Fibroblast of pulmonary artery (primary cell): ENCODE measurements at places on chromosomes 5 and 9.

DNA sequence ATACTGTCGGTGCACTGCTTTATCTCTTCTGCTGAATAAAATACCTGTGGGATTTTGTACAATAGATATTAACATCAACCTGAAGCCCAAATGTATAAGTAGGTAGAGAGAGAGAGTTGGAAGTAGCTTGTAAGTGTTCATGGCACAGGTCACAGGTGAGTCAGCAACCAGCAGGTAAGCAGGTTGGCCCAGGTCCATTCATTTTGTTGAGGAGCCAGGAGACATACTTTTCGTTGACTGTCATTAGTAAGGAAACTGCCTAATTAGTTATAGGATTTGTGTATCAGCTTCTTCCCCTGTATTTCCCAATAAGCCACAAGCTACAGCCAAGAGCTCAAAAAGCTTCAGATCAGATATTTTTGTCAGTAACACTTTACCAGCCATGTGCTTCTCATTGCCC lies 650.8 kb downstream of the IRX1 start:
- no peak for DNase-seq

- no peak for DNase-seq
Observed at GRCh38 chr9:136857581-136858412, 5.7 kb downstream of the MAMDC4 start.

DNA sequence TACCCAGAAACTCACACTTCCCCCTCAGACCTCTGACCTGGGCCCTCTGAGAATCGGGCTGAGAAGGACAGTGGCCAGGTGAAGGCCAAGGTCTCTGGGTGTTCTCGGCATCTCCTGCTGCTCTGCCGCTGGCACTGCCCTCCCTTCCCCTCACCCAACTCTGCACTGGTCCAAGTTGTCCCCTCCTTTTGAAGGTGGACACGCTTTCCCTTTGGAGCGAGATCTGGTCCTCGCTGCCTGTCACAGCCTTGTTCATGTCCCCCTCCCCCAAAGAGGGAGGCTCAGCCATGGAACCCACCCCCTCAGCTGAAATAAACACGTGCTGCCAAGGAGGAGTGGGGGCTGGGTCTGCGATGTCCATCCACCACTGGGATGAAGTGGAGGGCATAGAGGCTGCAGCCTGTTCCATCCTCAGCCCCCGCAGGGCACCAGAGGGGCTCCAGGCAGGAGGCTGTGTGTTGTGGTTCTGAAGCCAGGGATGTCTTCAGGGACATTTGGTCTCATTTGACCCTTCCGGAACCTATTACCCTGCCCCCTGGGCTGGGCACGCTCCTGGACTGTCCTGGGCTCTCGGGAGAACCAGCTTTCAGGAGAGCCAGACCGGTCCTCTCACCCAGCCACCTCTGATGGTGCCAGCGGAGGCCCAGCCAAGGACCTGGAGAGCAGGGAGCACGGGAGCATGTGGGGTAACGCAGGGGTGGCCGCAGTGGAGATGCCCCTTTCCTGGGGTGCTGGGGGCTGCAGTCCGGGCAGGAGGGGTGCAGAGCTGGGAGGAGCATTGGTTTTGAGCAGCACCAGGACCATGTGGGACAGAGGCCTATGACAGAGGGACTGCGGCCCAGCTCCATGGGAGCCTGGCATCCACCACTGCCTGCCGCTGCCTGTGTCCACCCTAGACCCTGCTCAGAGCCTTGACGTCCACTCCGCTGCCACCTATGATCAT lies 4.7 kb upstream of the LCN2 start:
- DNase-seq: no peak

- DNase-seq: peak; percentile 46
Observed at GRCh38 chr5:18314192-18314778, 680.0 kb downstream of the TAF11L14 start.

DNA sequence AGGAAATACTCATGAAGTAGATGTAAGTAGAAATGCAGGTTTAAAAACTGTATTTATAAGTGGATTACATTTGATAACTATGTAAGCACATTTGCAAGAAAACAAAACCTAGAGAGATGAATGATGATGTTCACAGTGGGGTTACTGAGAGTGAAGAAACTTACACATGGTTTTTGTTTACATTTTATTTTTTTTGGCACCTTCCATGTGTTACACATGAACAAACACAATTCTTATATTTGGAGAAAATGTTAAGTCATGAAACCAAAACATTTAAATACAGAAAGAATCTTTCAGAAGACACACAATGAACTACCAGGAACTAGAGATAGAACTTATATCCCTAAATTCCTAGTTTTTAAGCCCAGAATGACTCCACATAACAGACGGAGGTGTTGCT lies 51.5 kb upstream of the SPATA31E1 start:
- no peak for DNase-seq

DNA sequence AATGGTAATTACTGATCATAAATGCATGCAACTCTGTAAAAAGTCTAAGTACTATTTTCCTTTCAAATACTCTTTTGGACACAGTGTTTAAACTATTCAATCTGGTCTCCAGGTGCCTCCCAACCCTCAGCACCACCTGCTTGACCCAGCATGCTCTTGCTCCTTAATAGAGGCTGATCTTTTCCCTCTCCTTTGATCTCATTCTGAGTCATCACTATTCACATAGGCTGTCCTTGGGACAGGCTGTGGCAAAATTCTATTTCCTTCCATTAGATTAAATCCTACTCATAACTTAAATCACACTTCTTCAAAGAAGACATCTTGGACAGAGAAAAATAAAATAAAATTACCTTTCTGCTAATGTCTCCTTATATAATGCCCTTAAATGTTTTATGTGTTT lies 199.4 kb upstream of the ST8SIA4 start:
- no peak for DNase-seq

GRCh38 chr9:614431-614830 lies 227.1 kb upstream of the DMRT1 start:
- DNase-seq: peak; percentile 15

GRCh38 chr5:58681943-58682342 lies 99.1 kb downstream of the RAB3C start:
- DNase-seq: no peak

GRCh38 chr9:20513126-20513913 lies 109.0 kb downstream of the MLLT3 start:
- no peak for DNase-seq

DNA sequence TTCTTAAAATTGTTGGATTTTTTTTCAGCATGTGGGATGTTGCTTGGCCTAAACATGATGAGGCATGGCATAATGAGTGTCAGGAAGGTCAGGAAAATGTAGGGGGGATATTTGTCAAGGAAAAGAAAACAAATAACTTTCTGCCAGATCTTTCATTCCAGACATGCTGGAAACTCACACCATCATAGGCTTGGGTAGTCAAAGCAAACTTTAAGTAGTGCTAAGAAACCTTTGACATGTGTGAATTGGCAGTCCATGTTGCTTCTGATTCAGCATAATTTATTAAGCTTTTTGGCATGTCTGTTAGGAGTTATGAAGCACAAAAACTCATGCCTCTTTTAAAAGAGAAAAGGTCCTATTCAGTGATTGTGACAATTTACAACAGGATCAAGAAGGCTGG lies 61.3 kb upstream of the MTAP start:
- DNase-seq: peak; percentile 31

DNA sequence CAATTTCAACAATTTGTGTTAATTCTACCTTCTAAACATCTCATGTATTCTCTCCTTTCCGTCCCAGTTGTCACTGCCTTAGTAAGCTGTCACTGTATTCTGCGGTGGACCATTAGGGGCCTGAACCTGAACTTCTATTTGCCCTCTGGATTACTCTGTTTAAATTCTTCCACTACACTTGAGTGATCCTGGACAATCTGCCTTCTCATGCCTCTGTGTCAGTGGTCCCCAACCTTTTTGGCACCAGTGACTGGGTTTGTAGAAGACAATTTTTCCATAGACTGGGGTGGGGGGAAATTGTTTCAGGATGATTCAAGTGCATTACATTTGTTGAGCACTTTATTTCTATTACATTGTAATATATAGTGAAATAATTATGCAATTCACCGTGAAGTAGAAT lies 1157.6 kb upstream of the SEMA6A start:
- no peak for DNase-seq

- DNase-seq: peak; percentile 29
Observed at GRCh38 chr9:99075246-99075912, 29.5 kb upstream of the TGFBR1 start.

GRCh38 chr5:140025736-140026135 lies 17.4 kb downstream of the NRG2 start:
- no peak for DNase-seq

DNA sequence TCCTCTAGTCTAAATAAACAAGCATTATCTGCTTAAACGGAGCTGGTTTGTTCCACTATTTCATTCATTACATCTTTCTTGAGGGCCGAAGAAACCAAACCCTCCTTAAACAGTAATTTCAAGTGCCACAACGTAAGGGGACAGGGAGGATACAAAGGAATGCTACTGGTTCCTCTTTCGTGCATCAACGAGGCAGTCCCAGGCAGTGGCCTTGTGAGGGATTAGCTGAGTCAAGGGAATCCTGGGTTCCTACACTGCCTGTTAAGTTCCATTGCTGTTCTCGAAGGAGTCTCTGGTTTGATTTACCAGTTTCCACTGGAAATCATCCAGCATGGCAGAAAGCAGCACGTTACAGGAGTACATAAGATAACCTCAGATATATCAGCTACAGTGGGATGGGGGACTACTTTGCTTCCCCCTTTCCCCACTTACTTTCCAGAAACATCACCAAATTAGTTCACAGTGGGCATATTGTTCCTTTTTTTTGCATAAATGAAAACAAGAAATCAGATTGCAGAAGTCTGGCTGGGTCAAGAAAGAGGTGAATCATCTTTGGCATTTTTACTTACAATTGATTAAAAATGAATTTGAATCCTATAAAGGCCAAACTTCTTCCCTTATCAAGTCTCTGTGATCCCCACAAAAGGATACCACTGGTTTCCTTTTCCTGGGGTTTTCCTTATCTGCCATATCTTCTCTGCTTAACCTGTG lies 2.5 kb upstream of the RANBP3L start:
- no peak for DNase-seq

GRCh38 chr5:168647083-168647482 lies 67.9 kb upstream of the PANK3 start:
- DNase-seq: no peak

- DNase-seq: no peak
Observed at GRCh38 chr9:20286969-20287368, 335.3 kb downstream of the MLLT3 start.

GRCh38 chr5:17898766-17899165 lies 264.5 kb downstream of the TAF11L14 start:
- no peak for DNase-seq

DNA sequence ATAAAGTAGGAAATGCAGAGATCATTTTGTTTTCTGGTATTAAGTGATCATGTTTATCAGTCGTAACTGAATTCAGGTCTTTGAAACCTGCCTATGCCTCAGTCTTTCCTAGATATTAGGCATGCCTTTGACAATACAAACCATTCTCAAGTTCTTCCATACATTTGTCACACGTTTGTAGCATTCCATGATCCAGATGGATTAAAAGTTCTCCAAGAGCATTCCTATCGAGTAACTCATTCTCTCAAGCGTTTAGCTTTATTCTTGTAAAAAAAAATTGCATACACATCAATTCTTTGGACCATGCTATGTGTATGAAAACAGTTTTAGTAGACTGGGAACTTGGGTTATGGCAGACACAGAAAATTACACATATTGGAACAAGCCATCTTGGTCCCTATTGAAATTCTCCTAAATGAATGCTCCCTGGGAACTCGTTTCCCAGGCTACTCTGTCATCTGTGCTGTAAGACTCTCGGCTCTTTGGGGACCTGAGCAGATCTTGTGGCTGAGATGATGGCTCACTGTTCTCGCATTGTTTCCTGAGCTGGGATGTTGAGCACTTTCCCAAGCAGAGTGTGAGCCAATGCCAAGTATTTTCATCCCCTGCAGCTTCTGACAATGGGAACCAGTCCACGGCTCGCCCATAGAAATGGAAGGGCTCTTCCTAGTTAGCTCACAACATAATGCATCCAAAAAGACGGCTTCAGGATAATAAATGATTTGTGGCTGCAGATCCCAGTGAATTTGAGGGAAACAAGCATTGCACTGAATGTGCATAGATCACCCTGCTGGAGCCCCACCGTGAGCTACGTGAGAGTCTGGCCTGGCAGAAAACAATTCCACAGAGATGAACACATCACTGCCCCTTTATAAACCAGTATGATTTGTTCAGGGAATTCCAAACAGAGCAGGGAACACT lies 230.2 kb downstream of the IRX1 start:
- DNase-seq: no peak

DNA sequence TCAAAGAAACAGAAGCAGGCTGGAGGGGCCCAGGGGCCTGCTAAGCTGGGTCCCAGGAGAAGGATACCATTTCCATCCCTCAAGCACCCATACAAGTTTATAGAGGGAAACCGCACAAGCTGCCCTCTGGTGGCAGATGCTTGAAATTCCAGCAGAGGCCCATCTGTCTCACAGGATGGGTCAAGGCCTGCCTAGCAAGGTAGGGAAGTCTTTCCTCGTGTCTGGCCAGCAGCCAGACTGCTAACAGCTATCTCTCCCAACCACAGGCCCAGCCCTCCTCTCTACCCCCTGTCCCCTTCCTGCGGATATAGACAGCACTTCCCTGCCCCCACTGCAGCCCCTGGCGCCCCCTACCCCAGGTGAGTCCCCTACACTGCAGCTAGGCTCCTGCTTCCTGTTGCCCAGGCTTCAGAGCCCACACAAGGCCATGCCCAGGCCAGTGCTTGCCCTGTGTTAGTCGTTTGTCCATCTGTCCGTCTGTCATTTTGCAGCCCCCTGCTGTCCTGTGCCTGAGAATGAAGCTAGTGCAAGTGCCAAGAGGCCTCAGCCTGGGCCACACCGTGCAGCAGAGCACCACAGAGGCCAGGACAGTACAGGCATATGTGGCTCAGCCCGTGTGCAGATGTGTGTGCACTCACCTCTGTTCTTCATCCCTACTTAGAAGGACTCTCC lies 26.2 kb downstream of the TCF7 start:
- DNase-seq: peak; percentile 80

DNA sequence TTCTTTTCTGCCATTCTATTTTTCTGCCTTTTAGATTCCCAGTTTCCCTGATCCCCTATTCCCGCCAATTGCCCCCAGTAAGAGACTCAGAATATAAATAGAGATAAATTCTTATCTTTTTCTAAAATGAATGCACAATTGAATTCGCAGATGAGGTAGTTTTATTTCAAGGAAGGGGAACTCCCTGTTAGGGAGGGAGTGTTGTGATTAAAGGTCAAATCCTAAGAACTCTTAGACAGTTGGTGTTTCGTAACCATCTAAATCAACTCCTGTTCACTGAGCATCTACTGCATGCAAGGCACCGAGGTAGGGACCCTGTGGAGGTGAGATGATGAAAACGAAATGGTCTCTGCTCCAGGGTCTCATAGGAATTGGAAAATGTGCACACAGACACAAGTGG lies 7.7 kb upstream of the MAP3K1 start:
- no peak for DNase-seq

- no peak for DNase-seq
Observed at GRCh38 chr9:96430377-96430776, 12.2 kb upstream of the ZNF367 start.
